Activated T-cell treated with anti-CD3 and anti-CD28 coated beads, Interleukin-2, amount 50 U/mL, for 72 hours (primary cell): ENCODE measurements at places on chromosomes 3 and 15. TPM values are rescaled to one million over a fixed set of nuclear protein-coding genes. Genes with fewer than 3 reads are reported as not detected.

DNA sequence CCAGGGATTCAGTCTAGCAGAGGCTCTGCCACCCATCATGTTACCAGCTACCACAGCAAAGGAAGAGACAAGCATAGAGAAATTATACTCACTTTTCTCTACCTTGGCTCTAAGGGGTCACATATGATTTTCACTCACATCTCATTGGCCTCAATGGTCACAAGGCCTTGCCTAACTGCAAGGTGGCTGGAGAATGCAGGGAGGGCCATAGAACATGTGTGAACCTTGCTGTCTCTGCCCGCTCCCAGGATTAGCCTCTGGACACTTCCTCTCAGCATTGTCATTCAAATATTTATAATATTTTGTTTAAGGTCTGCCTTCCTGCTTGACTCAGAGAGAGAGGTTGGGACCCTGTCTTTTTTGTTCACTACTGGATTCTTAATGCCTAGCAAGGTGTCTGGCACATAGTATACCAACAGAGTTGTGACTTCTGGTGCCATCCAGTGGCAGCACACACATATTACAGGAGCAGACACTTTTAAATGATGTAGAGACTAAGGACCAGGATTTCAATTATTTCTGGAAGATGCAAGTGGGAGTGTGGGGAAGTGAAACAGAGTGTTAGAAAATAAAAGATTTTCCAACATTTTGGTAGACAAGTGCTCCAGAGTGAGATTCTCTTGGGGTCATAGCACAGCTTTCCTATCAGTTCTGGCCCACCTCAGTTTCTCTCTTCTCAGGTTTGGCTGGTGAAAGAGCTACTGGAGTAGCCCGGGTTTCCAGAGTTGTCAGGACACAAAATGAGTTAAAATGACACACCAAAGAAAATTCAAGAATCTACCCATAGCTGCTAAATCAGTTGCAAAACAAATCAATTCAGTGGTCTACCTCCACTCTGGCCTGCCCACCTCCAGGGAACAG is 119.0 kb upstream of the RASGRP1 start:
- peak overlapping the region; percentile 77 for H3K4me3 ChIP-seq
- peaks cover 78% of the 10 kb centered on the region for H3K4me1 ChIP-seq
- peak overlapping the region; percentile 99 for H3K27ac ChIP-seq
- no peaks in the 10 kb centered on the region for H3K27me3 ChIP-seq

- no peaks in the 10 kb centered on the region for H3K27me3 ChIP-seq
- no peaks in the 10 kb centered on the region for H3K36me3 ChIP-seq
- no peak overlapping the region for H3K4me3 ChIP-seq
- no peak overlapping the region for H3K27ac ChIP-seq
- no peak for DNase-seq
These were observed 26.8 kb upstream of the ELP6 start for GRCh38 chr3:47540281-47540680.

- H3K27ac ChIP-seq: no peak overlapping the region
- no peaks in the 10 kb centered on the region for H3K4me1 ChIP-seq
- H3K36me3 ChIP-seq: no peaks in the 10 kb centered on the region
- no peak for DNase-seq
- peaks cover 22% of the 10 kb centered on the region for H3K27me3 ChIP-seq
These were observed 836.2 kb downstream of the AGBL1 start for GRCh38 chr15:86915811-86916331.

DNA sequence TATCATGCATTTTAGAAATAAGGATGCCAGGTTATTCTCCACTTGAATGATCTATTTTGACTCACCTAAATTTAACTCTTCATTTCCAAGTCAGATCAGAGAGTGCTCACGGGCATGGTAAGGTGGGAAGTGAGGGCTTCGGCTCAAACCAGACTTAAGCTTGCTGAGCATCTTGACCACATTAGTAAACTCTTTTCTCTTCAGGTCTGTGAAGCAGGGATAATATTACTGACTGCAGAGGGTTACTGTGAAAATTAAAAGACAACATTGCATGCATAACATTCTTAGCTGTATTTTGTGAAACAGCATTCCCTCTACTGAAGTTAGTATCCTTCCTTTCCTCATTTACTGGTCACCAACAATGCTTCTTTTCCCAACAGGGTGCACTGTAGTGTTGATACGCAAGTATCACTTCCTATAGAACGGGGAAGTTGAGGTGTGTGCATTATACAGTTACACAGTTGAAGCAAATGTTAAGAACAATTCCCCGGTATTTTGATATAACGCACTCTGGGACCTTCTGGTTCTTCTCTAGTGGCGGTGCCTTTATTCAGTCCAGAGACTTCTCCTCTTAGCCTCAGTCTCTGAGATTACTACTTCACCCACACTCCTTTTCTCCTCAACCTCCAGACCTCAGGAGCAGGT is 74.1 kb upstream of the MNS1 start:
- no peak overlapping the region for H3K27ac ChIP-seq
- peaks cover 5% of the 10 kb centered on the region for H3K36me3 ChIP-seq
- H3K4me3 ChIP-seq: no peak overlapping the region

- DNase-seq: no peak
- H3K27me3 ChIP-seq: no peaks in the 10 kb centered on the region
- no peaks in the 10 kb centered on the region for H3K36me3 ChIP-seq
- no peak overlapping the region for H3K4me3 ChIP-seq
- no peaks in the 10 kb centered on the region for H3K4me1 ChIP-seq
These were observed 54.6 kb downstream of the STAC start for GRCh38 chr3:36434687-36435426.

DNA sequence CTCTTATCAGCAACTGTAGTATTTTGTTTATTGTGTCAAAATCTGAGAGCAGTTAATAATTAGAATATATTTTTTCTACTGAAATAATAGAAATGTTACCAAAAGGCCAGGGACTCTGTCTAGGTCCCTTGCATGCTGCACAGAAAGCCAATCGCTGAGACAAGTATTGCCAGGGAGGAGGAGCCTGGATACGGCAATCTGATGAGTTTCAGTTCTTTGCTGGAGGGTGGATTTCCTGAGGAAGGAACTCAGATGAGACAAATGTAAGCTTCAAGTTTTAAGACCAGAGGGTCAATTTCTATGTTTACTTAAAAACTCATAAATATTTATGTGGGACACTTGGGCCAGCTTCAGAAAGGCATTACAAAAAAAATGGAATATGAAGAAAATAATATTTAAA is 252.2 kb downstream of the GABRG3 start:
- no peak for DNase-seq
- H3K4me1 ChIP-seq: no peaks in the 10 kb centered on the region
- no peak overlapping the region for H3K27ac ChIP-seq

The NR1I2 gene
- 0.17 TPM for total RNA-seq

The TTLL13 gene
- 1.9 TPM for total RNA-seq

The KLHL25 gene
- 6.2 TPM for total RNA-seq

The DLEC1 gene
- total RNA-seq: 0.43 TPM
